ENCODE measurements at places on chromosomes 3 and 15. TPM values are rescaled to one million over a fixed set of nuclear protein-coding genes. Genes with fewer than 3 reads are reported as not detected.

The PSTPIP1 gene
- 3.4 TPM for total RNA-seq

The PCOLCE2 gene
- 14.8 TPM for total RNA-seq

The TM2D3 gene
- 87.6 TPM for total RNA-seq

The GOLGA8T gene
- not detected for total RNA-seq

The GALNT15 gene
- total RNA-seq = 12.4 TPM

The CSPG5 gene
- 81.9 TPM for total RNA-seq

The STAC gene
- 13.7 TPM for total RNA-seq
